ENCODE measurements at places on chromosomes 13 and 19.

- DNase-seq = peak; percentile 28
Observed at GRCh38 chr13:46339035-46339666, 47.9 kb downstream of the RUBCNL start.

GRCh38 chr13:101341464-101341863, 74.8 kb downstream of the NALCN start:
- DNase-seq = no peak

GRCh38 chr19:31385744-31386143, 36.5 kb upstream of the TSHZ3 start:
- DNase-seq = no peak

DNA sequence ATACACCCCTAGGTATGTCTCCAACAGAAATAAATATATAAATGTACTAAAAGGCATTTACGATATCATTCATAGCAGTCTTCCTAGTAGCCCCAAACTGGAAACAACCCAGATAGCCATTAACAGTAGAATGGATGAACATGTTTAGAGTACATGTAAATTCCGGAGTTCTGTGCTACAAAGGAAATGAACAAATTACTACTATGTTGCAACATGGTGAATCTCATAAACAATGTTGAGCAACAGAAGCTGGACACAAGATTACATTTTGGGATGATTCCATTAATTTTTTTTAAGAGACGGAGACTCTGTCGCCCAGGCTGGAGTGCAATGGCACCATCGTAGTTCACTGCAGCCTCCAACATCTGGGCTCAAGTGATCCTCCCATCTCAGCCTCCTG, 5.9 kb upstream of the SLC7A10 start:
- no peak for DNase-seq

DNA sequence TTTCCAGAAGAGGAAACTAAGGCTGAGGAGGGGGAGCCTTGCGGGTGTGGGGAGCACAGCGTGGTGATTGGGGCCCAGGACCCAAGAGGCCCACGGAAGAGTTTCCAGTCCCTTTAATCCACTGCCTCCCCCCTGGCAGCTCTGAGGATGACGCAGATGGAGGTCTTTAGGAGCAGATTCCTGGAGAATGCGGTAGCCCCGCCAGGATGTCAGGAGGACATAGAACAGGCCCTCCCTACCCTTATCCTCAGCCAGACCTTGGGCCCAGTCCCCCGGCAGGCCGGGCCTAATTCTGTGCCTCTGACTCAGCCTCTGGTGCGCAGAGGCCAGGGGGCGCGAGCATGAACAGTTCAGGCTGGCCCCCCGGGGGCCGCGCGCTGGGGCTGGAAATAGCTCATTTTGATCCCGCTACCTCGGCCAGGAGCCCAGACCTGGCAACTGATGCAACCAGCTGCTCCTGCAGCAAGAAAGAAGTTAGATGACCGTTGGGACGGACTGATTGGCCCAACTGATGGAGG, 461 bp upstream of the HSPB6 start:
- DNase-seq = peak; percentile 87

DNA sequence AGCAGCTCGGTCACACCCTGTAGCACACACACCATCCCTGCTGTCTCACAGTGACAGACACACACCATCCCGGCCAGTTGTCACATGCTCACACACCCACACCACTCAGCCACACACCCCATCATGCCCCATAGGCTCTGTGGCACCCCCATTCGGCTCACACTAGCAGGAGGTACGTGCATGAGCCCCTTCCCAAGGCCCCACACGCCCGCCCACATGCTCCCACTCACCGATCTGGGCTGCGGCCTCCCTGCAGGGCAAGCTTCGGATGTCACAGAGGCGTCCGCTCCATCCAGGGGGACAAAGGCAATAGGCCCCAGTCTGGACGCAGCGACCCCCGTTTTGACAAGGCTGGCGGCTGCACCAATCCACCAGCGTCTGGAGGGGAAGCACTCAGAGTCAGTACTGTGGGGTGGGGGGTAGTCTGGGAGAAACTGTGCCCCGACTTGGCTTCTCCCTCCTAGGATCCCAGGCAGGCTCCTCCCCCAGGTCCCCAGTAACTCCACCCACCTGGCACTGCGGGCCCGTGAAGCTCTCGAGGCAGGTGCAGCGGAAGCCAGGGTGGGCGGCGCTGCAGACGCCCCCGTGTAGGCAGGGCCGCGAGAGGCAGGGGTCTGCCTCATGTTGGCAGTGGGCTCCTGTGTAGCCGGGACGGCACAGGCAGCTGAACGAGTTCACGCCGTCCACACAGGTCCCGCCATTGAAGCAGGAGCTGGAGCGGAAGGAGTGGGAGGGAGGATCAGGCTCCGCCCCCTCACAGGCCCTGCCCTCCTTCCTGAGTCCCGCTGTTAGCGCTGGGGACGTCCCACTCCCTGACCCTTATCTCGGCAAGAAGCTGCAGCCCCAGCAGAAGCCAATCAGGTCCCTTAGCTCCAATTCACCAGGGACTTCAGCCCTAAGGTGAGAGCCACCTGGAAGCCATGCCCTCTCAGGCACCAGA, 20.1 kb downstream of the NOTCH3 start:
- peak; percentile 46 for DNase-seq

- DNase-seq = no peak
Observed at GRCh38 chr13:100045355-100045754, 43.5 kb upstream of the PCCA start.

DNA sequence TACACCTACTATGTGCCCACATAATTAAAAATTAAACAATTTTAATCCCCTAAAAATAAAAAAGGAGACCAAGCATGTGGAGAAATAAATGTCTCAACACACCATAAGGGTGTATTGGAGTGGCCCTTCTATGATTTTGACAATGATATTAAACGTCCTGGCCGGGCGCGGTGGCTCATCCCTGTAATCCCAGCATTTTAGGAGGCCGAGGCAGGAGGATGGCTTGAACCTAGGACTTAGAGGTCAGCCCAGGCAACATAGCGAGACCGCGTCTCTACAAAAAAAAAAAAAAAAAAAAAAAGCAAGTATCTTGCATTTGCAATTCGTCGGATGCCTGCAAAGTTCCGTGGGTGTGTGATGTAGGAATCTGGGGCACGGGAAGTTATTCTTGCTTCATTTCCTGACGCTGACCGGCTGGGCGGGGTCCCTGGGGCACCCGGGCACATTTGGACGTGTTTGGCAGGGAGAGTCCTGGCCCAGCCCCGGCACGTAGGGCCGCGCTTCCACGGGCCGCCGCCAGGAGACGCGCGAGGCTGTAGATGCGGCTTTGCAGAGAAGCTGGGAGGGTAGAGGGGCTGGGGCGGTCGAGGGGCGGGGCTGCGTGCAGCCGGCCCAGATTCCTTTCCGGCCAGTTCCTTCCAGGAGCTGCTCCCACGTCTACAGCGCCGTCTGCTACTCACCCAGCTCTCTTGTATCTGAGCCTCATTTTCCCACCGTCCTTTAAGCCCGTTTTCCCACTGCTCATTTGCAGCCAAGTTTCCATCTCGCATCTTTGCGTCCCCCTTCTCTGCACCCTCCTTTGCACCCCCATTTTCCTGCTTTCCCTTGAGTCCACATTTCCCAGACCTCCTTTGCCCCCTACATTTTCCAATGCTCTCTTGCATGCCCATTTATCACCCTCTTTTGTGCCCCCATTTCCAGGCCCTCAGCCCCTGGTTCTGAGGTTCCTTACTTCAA, 2.2 kb upstream of the TSPAN16 start:
- DNase-seq = peak; percentile 97

- DNase-seq = no peak
Observed at GRCh38 chr19:32422435-32422834, 16.9 kb downstream of the DPY19L3 start.
